ENCODE measurements at places on chromosomes 5 and 9.

- DNase-seq: no peak
Observed at GRCh38 chr5:149999359-149999758, 1.1 kb downstream of the TIGD6 start.

GRCh38 chr5:175131432-175131831 is 312.6 kb downstream of the DRD1 start:
- no peak for DNase-seq

- DNase-seq: no peak
Observed at GRCh38 chr5:64632251-64632650, 58.1 kb upstream of the SHISAL2B start.

DNA sequence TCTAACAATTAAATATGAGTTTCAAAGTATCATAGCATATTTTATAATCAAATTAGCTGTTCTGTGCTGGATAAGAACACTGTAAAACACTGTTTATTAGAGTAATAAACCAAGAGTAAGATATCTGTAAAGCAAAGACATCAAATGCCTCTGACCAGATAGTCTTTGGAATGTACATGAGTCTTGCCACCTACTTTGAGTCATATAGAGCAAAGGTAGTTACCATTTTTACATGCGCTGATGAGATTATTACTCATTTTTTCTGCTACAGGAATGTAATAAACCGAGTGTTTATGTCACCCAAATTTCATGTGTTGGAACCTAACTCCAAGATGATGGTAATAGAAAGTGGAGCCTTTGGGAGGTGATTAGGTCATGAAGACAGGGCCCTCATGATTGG is 654.5 kb downstream of the CETN3 start:
- no peak for DNase-seq

GRCh38 chr9:121274851-121275250 is 6.9 kb downstream of the GSN start:
- DNase-seq: no peak

DNA sequence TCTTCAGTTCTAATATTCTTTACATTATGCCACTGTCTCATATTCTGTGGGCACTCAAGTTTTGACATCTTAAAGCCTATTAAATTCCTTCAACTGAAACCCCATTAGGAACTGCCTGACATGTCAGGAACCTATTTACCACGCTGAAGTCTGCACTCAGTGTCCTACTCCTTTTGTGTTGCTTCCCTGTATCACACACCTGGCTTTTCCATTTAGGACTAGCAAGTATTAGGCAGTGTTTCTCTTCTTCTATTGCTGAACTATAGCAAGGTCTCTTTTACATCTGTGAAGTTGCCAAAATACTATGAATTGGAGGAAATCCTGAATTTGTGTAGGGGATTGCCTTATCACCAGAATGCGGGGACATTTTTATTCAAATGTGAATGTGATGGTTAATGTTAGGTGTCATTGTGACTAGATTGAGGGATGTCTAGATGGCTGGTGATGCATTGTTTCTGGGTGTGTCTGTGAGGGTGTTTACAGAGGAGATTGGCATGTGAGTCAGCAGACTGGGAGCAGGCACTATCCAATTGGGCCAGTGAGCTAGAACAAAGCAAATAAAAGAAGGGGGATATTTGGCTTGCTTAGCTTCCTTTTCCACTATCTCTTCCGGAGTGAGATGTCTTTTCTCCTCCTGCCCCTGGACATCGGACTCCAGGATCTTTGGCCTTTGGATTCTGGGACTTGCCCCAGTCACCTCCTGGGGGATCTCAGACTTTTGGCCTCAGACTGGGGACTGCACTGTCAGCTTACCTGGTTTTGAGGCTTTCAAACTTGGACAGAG is 21.2 kb upstream of the VCAN start:
- DNase-seq: no peak

DNA sequence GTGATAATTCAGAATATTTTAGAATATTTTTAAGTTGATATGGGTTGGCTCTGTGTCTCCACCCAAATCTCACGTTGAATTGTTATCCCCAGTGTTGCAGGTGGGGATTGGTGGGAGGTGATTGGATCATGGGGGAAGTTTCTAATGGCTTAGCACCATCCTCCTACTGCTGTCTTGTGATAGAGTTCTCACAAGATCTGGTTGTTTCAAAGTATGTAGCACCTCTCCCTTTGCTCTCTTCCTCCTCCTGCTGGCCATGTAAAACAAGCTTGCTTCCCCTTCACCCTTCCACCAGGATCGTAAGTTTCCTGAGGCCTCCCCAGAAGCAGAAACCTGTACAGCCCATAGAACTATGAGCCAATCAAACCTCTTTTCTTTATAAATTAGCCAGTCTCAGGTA is 214.6 kb upstream of the C9orf72 start:
- DNase-seq: no peak

DNA sequence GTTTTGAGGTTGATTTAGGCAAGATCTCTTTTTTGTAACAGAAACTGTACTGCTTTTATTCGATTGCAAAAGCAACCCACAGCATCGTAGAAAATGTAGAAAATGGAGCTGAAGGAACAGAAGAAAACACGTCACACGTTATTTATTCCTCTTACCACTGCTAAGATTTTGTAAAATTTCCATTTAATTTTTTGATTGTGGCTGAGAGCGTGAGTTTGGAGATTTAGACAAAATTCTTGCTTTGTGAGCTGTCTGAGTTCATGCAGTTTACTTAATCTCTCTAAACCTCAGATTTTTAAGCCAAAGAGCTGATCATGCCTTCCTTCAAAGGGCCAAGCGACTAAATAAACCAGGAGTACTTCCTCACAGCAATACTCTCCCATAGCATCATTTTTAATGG is 24.8 kb downstream of the DPYSL3 start:
- DNase-seq: no peak

- peak; percentile 75 for DNase-seq
Observed at GRCh38 chr5:149348518-149348917, 3.2 kb downstream of the GRPEL2 start.

- no peak for DNase-seq
Observed at GRCh38 chr5:111143910-111144309, 51.8 kb downstream of the WDR36 start.

GRCh38 chr5:55546947-55547346 is 12.2 kb upstream of the PLPP1 start:
- no peak for DNase-seq

GRCh38 chr5:137365126-137365865 is 133.8 kb downstream of the SPOCK1 start:
- no peak for DNase-seq

DNA sequence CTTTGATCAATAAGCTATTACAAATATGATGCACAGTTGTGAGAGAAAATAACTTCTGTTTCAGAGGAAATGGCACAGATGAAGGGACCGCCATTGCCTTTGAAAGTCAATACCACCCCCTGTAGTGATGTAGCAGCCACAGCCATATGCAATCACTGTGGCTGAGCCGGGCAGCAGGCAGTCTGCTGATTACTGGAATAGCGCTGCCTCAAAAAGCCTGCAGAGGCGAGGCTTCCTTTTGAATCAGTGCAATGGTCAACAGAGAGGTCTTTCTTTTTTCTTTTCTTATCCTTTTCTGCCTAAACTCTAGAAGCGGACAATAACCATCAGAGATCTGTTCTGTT is 265.1 kb upstream of the TAS2R1 start:
- no peak for DNase-seq

DNA sequence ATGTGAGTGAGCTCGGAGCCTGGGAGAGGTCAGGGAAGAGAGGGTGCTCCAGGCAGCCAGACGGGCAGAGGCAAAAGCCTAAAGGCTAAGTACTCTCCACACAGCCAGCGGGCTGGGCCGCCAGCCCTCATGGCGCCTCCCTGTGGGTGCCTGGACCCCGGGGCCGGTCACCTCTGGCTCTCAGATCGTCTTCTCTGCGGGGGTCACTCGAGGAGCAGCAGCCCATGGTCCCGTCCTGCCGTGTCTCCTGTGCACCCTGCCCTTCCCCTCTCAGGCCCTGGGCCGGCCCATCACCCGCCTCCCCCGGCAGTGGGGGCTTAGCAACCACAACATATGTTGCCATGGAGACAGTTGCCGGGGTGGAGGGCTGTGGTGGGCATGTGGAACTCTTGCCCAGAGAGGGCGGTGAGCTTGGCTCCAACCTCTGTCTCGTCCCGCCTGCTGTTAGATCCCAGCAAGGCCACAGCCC is 4.2 kb downstream of the AK1 start:
- no peak for DNase-seq

GRCh38 chr5:153222936-153223335 is 267.5 kb upstream of the GRIA1 start:
- DNase-seq: no peak

- DNase-seq: no peak
Observed at GRCh38 chr5:6950860-6951259, 237.6 kb downstream of the TENT4A start.

DNA sequence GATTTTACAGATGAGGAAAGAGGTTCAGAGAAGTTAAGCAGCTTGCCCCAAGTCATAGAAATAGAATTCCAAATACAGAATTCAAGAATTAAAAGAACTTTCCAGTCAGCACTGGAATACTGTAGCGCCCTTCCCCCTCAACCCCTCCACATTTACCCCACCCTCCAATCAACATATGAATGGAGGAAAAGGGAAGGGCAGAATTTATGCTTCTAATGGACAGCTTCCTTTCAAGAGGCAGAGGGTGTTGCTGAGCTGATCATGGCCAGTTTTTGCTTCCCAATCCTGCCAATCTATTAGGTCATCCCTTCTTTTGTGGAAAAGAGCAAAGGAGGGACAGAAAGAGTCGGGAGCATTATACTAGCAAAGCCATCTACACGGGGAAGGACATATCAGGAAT is 39.1 kb upstream of the ANKRD31 start:
- no peak for DNase-seq

DNA sequence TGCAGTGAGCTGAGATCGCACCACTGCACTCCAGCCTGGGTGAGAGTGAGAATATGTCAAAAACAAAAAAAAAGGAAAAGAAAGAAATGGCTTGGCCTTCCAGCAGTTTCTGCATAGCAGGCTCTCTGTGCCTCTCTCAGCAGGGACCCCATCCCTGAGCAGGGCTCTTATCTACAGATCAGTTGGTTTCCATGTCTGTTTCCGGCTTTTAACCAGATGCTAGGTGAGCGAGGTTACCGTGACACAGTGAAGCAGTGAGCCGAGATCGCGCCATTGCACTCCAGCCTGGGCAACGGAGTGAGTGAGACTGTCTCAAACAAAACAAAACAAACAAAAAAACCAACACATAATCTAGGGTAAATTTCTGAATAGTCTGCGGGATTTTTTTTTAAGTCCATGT is 51.4 kb downstream of the COL5A1 start:
- no peak for DNase-seq

DNA sequence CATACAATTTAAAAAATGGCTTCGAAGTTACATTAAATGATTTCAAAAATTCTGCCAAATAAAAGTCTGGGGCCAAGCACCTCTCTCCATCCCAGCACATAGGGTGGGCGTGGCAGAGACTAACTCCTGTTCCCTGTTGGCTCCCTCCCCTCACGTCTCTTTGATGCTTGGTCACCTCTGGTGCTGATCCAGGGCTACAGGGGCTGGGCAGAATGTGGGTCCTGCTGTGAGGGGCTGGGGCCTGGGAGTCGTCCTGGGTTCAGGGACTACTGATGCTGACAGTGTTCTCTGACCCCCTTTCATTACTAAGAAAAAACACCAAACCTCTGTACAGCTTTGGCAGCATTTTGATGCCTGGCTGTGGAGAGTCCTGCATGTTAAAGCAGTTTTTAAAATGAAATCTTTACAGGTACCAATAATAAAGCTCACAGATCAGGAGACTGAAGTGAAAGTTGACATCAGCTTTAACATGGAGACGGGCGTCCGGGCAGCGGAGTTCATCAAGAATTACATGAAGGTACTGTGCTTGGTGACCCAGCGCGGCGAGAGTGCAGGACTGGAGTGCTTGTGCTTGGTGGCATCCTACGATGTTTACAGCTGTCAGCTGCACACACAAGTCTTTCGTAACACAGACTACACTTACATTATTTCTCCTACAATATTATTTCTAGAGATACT is 29.0 kb downstream of the TENT4A start:
- DNase-seq: no peak

- DNase-seq: no peak
Observed at GRCh38 chr5:82984786-82985735, 92.1 kb downstream of the TMEM167A start.

DNA sequence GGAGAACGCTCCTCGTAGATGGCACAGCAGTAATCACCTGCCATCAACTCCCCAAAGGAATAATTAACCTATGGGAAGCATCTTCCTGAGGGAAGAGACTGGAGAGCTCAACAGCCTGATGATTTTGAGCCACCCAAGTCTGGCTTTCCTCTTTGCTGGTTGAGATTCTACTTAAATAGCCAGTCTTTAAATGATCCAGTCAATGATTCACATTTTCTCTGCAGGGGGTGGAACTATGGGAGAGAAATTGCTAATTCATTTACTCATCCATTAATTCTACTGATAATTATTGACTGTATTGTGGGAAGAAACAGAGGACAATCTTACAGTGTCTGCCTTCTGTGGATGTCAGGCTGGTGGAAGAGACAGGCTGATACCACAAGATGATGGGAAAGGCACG is 355.0 kb upstream of the PANK3 start:
- DNase-seq: no peak

DNA sequence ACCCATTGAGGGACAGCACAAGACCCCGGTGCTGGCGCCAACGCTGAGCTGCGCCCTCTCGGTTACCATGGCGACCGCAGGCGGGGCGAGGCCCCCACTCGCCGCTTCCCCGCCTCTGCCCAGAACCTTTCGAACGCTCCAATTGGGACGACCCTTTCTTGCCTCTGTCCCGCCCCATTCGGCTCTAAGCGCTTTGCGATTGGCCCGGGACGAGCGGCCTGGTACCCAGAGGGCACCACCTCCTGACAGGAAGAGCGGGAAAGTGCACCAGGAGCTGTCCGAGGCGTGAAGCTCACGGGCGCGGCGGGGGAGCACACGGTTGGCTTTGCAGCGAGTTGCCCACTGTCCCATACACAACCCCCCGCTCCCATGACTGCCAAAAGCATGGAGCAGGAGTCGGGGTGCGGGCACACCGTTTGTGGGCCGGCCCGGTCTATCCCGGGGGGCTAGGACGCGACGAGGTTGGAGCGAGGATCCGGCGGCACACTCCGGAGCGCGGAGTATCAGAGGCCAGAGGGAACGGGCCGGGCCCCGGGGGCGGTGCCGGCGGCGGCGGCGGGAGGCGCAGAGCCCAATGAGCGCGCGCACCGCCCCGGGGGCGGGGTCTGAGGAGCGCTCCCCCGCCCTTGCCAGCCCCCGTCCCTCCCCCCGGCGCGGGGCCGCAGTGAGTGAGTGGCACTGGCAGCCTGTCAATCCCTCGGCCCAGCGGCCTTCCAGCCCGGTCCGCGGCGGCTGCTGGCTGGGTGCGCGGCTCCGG is 978 bp upstream of the PBX3 start:
- peak; percentile 87 for DNase-seq

All from central memory CD4-positive, alpha-beta T cell (primary cell).